T-helper 17 cell (primary cell): ENCODE measurements at places on chromosomes 5 and 9.
A peak's percentile ranks its signal among the peaks of the same experiment; 100 is the strongest.

DNA sequence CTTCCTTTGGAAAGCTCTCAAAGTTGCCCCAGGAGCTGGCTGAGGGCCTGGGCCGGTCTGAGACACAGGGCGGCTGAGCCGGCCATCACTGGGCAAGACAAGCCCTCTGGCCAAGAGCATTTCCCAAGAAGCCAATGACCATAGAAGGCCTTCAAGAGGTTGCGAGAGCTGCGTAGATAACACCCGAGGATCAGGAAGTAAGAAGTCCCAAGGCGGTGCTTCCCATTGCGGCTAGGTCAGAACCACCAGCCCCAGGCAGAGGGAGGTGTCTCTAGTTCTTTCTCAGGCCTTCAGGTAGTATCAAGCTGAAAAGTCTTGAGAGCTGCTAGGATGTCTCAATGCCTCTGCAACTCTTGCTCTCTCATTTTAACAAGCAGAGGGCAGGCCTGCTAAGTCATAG is 54.0 kb upstream of the C5orf58 start:
- DNase-seq, result no peak

- no peak for DNase-seq
Measured at GRCh38 chr5:10354048-10354872, 765 bp downstream of the MARCHF6 start.

GRCh38 chr9:89953824-89954615 is 349.2 kb downstream of the GADD45G start:
- DNase-seq, result no peak

GRCh38 chr9:135989157-135989556 is 28.0 kb upstream of the UBAC1 start:
- no peak for DNase-seq

- no peak for DNase-seq
Measured at GRCh38 chr5:174291-174600, 17.0 kb upstream of the LRRC14B start.

DNA sequence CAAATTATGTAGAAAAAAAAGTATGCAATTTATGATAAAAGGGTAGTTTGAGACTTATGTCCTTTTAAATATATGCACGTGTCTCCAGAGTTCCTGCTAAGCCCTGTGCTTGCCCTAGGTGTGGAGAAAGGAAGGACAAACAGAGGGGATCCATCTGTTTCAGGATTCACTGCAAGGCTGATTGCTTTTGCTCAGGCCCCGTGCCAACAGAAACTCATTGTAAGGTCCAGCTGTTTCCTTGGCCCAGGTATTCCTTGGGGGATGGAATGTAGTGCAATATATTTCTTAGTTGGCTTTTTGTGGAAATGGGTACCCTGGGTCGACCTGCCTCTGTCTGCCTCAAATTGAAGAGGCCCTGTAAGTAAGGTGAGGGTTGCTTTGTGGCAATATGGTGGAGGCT is 268.6 kb upstream of the CLINT1 start:
- no peak for DNase-seq

GRCh38 chr9:68780720-68781119 is 75.7 kb downstream of the PIP5K1B start:
- no peak for DNase-seq

- no peak for DNase-seq
Measured at GRCh38 chr5:135821802-135822201, 12.7 kb upstream of the SLC25A48 start.

- DNase-seq, result no peak
Measured at GRCh38 chr9:38059233-38059936, 9.6 kb downstream of the SHB start.

- no peak for DNase-seq
Measured at GRCh38 chr5:56606192-56606591, 209.2 kb upstream of the MAP3K1 start.

DNA sequence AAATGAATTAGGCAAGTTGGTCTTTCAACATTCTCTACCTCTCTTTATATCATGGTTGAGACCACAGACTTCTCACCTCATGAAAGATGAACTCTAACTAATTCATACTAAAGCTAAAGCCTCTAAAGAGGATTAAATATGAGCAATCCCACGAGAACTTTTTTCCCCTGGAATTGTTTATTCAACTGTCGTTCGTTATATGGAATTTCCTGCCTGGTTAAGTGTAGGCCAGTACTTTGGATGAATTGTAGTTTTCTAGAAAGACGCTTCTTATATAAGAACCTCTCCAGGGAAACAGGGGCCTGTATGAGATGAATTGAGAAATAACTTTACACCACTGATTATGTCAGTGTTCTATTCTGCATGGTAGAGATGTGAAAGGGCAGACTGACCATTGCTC is 42.9 kb downstream of the PDCD1LG2 start:
- no peak for DNase-seq

GRCh38 chr9:70119786-70120185 is 76.1 kb downstream of the MAMDC2 start:
- no peak for DNase-seq

- no peak for DNase-seq
Measured at GRCh38 chr9:135607401-135608293, 31.7 kb downstream of the GLT6D1 start.

- DNase-seq, result no peak
Measured at GRCh38 chr9:121218357-121219027, 16.8 kb upstream of the RAB14 start.

DNA sequence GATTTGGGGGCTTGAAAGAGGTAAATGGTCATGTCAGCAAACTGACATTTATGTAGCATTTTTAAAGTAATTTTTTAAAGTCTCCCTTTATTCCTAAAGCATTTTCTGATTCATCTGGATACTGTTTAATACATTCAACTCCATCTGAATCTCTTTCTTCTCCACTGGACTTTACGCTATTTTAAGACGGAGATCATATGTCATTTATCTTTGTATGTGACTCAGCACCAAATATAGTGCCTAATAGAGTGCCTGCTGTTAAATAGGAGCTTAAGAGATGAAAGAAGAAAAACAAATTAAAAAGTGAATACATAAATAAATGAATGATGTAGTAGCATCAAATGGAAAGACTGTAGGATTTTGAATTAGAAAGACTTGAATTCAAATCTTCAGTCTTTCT is 548.8 kb upstream of the SMC2 start:
- no peak for DNase-seq

- DNase-seq, result peak; percentile 76
Measured at GRCh38 chr5:177440211-177440989, 6.2 kb upstream of the PRR7 start.

- no peak for DNase-seq
Measured at GRCh38 chr5:181052672-181053487, 12.8 kb downstream of the BTNL9 start.
